ENCODE measurements at places on chromosomes 11 and 22.

- DNase-seq: peak; percentile 50
Measured at GRCh38 chr22:37079668-37080171, 28.2 kb downstream of the KCTD17 start.

DNA sequence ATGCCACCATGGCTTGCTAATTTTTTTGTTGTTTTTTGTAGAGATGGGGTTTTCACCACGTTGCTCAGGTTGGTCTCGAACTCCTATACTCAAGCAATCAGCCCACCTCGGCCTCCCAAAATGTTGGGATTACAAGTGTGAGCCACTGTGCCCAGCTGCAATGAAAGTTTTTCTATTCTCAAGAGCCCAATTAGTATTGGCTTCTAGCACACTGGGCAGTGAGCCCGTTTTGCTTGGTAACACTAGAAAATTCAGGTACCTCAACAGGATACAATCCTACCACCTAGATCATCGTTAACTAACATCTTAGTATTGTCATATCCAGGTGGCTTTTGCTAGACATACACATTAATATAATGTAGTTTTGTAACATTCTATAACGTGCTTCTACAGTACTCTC lies 19.0 kb downstream of the SEC14L3 start:
- no peak for DNase-seq

GRCh38 chr11:126189109-126189929 lies 22.1 kb downstream of the RPUSD4 start:
- DNase-seq: no peak

GRCh38 chr11:72040491-72041363 lies 39.6 kb downstream of the NUMA1 start:
- DNase-seq: peak; percentile 90

DNA sequence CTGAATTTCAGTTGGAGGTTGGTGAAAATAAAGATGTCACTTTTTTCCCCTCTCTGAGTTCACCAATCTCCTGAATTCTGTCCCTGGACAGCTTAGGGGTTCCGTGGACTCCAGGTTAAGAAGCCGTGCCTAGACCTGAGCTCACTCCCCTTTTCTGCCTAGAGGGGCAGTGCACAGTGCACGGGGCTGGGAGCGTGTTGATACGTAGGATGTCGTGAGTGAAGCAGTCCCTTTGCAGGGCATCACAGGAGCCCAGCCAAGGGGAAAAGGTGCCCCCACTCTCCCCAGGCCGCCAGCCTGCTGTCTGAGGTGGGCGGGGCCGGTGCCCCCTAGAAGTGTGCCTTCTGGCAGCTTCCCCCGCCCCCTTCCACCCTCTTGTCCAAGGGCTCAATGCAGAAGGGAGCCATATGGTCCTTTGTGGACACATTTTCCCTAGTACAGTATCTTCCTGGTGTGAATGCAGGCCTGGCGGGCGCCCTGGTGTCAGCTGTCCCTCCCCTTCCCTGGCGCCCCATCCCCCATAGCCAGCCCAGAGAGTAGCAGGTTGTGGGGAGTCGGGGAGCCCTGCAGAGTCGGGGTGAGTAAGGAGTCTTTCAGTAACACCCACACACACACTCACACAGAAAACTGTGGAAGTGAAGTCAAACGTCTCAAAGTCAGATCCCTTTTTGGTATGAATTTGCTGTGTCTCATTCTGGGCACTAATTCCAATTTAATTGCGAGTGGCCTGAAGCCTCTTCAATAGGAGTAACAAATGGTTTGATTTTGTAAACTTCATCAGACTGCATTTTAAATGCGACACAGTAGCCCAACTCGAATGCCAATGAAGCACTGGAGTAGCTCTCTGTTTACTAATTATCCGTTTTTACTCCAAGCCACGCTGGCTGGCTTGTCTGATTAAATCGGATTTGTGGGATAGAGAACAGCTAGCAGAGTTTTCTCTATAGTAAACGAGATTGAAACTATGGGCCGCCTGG lies 67.5 kb upstream of the NNMT start:
- no peak for DNase-seq

GRCh38 chr22:29141078-29141688 lies 64.5 kb upstream of the EMID1 start:
- DNase-seq: no peak

GRCh38 chr11:131934006-131934405 lies 563.6 kb downstream of the NTM start:
- no peak for DNase-seq

- no peak for DNase-seq
Measured at GRCh38 chr22:32996276-32996675, 61.9 kb downstream of the SYN3 start.

DNA sequence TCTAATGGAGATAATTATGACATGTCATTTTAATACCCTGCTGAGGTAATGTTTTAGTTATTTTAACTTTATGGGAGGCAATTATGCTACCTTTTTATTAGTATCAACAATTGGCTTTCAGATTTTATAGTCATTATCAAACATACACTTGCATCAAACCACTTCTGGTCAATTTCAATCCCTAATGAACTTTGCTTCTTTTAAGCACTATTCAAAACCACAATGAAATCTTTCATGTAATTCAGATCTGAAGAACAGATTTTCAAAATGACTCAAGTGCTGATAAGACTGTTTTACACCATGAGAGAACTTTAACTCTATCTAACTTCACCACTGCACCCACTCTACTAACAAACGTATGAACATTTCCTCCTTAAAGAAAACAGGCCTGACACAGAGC lies 25.9 kb upstream of the CCDC34 start:
- DNase-seq: no peak

DNA sequence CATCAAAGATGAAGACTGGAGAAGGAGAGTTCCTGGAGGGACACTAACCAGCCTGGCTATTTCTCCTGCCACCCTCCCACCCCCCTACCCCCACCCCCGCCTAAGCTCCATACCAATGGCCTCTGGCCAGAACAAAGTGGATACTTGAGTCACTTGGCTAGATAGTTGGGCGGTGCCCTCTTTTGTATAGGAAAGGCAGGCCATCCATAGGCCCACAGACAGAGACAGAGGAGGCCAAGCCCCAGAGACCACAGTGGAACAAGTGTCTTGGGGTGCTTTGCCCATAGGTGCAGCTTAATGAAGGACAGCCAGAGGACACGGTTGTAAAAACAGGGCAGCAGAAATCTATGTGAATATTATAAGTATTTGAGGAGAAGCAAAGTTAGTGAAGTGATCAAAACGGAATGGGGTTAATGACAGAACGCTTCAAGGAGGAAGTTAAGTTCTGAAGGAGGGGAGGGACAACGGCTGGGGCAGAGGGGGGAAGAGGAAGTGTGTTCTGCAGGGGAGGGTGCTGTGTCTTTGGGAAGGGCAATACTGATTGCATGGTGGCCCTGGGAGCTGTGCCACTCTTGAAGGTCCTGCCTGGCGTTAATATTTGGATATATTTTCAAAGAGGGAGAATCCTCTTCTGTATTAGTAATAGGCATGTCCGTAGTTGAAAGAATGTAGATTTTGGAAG lies 32.7 kb downstream of the FLI1 start:
- peak; percentile 35 for DNase-seq

- no peak for DNase-seq
Measured at GRCh38 chr11:32318071-32319055, 117.0 kb downstream of the WT1 start.

DNA sequence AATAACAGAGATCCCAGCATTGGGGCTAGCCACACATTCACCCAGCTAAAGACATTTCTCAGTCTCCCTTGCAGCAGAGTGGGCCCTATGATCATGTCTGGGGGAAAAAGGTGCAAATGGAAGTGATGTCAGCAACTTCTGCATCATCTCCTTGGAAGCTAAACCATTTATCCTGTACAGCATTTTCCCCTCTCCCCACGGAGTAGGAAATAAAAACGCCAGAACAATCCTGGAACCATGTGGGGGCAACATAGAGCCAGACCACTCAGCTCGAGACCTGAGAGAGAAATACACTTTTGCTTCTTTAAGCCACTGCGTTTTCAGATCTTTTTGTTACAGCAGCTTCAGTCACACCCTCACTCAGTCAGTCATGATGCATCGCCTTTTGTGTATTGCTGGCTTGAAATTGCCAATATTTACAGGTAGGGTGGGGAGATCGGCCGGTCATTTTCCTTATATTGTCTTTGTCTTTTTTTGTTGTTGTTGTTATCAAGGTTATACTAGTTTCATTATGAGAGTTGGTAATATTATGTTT lies 9.1 kb upstream of the RAC2 start:
- no peak for DNase-seq

- DNase-seq: no peak
Measured at GRCh38 chr22:36211237-36211861, 9.7 kb upstream of the APOL4 start.

- peak; percentile 13 for DNase-seq
Measured at GRCh38 chr11:4181782-4182721, 87.5 kb downstream of the RRM1 start.

DNA sequence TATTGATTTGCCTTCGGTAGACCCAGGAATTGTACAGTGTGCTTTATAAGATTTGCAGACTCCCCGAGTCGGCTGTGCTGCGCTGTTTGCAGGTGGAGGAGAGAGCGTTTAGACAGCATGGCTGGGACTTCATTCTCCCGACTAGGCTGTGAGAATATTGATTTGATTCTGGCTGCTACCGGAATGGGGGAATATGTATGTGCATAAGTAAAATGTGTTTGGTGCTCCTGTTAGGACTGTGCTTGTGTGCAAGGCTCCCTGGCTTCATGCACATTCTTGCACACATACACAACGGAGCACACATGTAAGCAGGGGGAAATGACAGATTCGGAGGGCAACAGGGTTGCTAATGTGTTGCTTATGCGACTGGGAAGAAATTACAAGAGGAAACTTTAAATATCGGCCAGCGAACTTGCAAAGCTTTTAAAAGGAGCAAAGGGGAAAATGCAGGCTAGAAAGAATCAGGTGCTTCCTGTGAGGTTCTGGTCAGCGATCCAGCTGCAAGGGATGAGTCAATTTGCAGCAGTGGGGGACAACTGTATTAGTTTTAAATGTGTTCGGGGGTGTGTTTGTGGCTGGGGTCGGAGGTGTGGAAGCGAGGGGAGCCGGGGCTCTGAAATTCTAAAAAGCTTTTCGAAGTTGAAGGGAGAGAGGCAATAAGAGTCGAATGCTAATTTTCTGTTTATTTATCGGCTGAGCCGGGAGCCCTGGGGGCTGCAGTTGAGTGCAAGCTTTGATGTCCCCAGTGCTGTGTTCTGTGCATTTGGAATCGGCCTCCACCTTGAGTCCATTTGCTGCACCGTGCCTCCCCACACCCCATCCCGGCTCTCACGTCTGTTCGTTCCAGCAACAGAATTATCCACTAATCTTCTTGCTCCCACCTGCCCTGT lies 731 bp downstream of the NTM start:
- no peak for DNase-seq

- no peak for DNase-seq
Measured at GRCh38 chr11:134800826-134801225, 388.8 kb upstream of the B3GAT1 start.

GRCh38 chr11:19378814-19379213 lies 138.1 kb upstream of the E2F8 start:
- no peak for DNase-seq

DNA sequence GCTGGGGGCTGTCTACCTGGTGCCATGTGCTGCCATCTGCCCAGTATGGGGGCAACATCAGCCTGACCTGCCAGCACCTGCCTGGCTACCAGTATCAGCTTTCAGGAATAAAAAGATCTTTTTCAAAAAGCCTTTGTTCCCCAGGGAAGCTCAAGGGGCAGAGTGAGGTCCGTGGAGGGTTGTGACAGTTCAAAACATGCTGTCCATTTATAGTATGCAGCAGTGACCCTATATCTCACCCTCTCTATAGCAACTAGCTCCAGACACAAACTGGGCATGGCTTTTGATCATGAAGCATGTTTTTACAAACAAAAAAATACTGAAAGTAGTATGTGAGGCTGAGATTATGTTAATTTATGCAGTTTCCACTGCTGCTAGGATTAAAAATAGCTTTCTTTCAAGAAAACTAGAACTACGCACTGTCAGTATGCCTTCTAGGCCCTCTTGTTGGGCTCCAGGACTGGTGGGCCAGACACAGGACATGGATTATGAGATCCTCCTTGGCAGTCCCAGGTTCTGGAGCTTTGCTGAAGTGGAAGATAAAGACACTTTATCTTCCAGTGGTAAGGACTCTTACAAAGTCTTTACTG lies 23.4 kb downstream of the NAV2 start:
- no peak for DNase-seq

DNA sequence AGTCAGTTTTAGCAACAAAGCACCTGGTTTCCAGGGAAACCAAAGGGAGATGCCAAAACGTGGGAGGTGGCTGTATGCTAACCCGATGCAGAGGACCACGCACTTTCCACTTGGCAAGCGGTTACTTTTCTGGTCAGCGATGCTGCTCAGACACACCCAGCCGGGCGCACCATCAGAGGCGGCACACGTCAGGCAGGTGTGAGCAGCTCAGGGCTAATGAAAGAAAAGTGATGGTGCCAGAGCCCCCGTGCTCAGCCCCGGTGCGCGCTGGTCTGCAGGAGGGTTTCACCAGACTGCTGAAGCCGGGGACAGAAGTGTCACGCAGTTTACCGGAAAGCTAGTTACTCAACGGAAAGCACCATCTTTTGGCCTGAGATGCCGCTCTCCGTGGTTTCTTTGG lies 5.7 kb downstream of the LTO1 start:
- DNase-seq: no peak

DNA sequence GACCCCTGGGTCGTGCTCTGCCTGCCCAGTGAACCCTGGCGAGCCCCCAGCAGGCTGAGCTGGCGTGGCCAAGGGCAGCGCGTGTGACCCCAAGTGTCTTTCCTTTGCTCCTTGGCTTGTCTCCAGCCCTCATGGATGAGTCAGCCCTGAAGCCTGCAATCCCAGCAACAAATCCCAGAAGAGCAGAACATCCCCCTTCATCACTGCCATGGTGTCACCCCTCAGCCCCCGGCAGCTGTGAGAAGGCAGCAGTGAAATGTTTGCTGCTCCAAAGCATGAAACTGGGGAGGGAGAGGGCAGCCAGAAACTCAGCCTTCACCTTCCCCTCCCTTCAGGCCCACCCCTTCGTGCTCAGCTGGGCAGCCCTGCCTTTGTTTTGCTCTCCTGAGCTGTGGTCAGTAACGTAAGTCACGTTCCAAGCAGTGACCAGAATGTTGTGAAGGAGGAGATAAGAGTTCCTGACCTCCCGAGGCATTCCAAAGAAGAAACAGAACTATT lies 29.8 kb downstream of the ADAMTS15 start:
- DNase-seq: no peak

GRCh38 chr11:3231851-3232744 lies at the start of gene MRGPRE:
Gene MRGPRE, minus strand, starts transcription at chr11:3232417. Its CDS starts 3,618 bp downstream, at chr11:3228799.
- no peak for DNase-seq

DNA sequence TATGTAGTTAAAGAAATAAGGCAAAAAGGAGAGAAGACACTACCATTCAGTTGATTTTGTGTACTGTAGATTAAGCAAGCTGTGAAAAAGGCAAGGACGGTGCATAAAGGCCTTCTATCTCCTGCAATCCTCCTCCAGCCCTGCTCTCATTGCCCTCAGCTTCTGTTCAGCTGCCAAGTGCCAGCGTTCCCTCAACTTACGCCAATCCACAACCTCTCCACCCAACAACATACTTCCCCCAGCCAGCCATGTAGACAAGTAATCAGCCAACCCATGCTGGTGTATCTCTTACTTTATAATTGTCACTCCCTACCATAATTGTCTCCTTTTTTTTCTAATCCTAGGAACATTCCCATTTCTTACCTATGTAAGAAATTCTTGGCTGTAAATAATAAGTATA lies 30.1 kb upstream of the ANO5 start:
- DNase-seq: no peak

GRCh38 chr11:30631148-30631547 lies 45.0 kb upstream of the MPPED2 start:
- no peak for DNase-seq
